ENCODE measurements at places on chromosomes 4 and X.

- peak; percentile 40 for DNase-seq
These were observed 462.6 kb downstream of the IL15 start for GRCh38 chr4:142098900-142099545.

- no peak for DNase-seq
These were observed 16.6 kb downstream of the CENPVL2 start for GRCh38 chrX:51665981-51666380.

GRCh38 chr4:172692701-172693100, 475.9 kb upstream of the GALNT7 start:
- no peak for DNase-seq

DNA sequence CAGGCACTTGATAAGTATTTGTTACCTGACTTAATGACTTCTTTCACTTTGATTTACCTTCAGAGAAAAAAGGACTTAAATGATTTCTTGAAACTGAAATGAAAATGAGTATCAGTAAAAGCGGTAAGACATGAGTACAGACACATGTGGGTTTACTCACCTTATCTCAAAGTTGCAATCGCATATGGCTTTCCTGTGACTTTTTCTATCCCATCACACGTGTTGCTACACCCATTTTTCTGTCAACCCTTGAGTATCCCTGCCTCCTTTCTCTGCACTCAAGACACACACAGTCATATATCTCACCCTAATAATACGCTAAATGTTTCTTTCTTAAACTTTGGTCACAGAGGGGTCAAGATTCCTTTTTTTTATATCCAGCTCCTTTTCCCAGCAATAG, 11.0 kb upstream of the ARHGEF38 start:
- no peak for DNase-seq

DNA sequence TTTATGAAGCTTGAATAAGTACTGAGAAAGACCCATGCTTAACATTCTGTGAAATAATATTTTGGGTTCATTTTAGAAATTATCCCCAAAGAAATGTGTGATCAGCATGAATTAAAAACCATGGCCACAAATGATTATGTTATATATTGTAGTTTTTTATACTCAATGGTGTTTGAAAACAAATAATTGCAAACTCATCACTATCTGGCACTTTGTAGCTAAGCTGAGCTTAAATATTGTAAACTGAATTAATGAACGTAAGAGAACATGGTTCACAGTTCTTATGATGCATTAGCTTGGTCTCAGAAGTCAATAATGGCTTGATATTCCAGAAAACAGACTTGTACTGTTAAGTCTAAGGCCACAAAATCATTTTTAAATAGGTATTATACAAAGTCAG, 24.6 kb upstream of the ASB5 start:
- no peak for DNase-seq

- DNase-seq, result no peak
These were observed 174.0 kb downstream of the NPFFR2 start for GRCh38 chr4:72205831-72206230.

DNA sequence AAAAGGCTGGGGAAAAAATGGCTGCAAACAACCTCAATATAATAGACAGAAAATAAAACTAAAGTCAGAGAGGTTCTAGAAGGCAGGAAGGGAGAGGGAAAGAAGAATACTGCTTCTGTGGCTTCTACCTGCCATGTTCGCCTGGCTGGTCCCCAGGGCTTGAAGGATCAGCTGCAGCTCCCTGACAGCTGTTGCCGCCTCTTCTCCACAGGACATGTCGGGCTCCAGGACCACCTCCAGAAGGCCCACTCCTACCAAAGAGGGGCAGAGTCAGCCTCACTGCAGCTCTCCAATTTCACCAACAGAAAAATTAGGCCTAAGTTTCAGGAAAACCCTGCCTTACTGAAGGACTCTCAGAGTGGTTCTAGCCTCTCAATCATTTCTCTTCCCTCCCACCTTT, 44.9 kb downstream of the GATB start:
- DNase-seq, result no peak

DNA sequence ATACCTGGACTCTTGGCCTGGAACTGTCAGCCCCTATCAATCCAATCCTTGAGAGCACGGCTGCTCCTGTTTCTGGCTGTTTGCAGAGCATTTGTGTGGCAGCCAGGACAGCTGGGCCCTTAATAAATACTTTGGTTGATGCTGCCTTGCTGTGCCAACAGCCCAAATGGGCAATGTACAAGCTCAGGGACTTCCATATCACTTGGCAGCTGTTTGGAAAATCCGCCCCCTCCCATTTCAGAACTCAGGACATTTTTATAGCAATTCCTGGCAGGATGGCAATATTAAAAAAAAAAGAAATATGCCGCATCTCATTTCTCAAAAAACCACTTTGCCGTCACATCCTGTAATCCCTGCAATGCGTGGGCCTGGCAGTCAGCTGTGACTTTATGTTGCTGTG, 218.9 kb downstream of the HS3ST1 start:
- DNase-seq, result no peak

- DNase-seq, result peak; percentile 88
These were observed 20.2 kb downstream of the WDR1 start for GRCh38 chr4:10096201-10096977.

- DNase-seq, result peak; percentile 64
These were observed 316.7 kb upstream of the IGFBP7 start for GRCh38 chr4:57426779-57427395.

DNA sequence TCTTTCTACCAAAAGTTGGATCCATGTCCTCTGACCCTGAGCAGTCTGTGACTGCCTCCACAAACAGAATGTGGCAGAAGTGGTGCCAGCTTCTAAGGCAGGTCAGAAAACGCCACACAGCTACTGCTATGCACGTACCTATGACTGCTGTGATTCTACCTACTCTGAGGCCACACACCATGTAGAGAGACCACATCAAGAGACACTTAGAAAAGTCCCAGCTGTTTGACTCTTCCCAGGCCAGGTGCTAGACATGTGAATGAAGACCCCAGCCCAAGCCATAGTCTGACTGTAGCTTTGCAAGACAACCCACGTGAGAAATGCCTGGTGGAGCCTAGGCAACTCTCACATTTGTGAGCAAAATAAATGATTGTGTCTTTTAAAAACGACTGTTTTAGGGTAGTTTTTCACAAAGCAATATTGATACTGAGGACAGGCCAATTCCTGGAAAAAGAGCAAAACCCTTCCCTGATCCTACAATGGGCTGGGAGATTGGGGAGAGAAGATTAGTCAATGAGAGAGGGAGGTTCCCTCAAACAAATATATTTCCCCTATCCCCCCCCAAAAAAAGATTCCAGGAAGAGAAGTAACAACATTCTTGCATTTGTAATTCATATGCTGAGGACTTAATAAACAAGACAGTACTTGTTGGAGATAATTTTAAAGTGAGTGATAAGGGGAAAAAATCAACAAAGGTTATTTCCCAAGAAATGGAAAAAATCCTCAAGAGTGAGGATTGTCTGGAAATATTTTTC, 33.3 kb downstream of the FRYL start:
- DNase-seq, result no peak

DNA sequence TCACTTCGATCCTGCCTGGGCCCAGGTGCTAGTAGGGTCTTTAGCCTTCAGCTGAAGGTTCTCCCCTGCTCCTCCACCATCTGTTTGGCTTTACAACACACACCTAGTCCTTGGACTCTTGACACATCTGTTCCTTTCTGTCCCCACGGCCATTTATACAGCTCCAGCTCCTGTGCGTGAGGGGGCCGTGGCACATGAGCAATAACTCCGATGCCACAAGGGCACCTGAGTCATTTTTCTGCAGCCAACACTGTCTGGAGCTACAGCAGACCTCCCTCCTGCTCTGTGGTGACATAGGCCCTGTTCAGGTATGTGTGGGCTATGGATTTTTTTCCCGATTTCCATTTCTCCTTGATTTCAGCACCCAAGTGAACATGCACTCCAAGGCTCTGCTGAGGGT, 44.7 kb upstream of the BCOR start:
- no peak for DNase-seq

DNA sequence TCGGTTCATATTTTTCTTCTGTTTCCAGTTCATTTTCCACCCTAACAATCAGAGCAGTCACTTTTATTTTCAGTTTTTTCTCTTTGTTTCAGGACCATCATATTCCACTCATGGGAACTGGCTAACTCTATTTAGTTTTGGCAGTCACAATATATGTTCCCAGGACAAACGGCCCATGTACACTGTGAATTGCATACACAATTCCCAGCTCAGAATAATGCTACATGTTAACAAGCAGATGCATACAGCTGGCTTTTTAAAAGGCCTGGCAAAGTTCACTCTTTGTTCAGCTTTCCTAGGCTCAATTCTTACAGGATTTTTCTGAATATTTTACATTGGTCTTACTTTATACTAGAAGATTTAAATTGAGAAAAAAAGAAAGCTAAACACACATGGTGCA, 224.9 kb downstream of the ANKRD50 start:
- no peak for DNase-seq

DNA sequence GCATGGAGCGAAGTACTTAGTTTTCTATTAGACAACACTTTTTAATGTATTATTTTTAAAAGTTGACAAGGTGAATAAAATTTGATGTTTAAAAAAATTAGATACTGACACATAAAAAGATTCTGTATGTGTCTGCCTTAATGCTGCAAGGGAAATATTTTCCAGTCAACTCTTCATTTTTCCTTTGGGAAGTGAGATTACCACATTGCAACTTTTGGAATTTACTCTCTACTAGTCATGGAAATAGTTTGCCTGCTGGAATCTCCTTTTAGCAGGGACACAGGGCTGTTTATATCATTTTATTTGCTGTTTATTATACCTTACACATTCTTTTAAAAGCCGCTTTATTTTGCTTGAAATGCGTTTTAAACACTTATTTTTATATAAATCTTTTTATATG, 135.1 kb downstream of the MID1 start:
- DNase-seq, result peak; percentile 43

GRCh38 chr4:87939978-87940690, 35.4 kb upstream of the SPP1 start:
- DNase-seq, result peak; percentile 43

DNA sequence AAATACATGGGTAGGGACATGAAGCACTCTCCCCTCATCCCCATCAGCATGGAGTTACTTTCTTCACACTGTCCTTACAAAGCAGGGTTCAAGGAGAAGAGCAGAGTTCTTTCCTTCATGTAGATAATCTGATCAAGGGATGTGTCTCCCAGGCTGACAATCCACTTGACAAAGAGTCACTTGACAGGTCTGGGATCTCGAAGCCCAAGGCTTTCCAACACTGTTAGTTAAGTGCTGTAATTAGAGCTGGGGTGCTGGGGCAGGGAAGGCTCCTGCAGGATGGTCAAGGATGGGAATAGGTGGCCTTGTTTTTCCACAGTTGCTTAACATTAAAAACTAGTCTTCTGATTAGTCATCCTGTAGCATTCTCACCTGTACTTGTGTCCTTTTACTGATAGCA, 38.0 kb downstream of the CCNG2 start:
- no peak for DNase-seq

DNA sequence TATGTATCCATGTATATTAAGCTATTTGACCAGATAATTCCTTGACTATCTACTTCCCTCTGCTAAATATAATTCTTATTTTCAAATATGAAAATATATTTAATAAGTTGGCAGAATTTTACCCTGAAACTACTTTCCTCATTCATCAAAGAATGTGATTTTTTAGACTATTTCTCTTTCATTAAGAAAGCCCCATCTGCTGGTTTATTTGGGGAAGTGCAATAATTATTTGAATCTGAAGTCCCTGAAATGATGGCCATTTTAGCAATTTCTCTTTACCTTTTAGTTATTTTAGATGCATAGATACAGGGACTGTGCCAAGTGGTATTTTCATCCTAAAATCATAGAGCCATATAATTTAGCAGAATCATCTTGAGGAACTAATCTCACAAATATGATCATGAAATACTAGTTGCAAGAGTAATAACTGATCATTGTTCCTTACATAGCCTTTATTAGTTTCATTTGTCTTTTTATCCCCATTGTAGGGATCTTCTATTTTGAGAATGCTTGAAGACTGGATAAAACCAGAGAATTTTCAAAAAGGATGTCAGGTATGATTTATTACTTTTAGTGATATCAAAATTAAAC, 39.0 kb downstream of the ENPEP start:
- peak; percentile 41 for DNase-seq

- no peak for DNase-seq
These were observed 2.2 kb downstream of the SORCS2 start for GRCh38 chr4:7194251-7195140.

DNA sequence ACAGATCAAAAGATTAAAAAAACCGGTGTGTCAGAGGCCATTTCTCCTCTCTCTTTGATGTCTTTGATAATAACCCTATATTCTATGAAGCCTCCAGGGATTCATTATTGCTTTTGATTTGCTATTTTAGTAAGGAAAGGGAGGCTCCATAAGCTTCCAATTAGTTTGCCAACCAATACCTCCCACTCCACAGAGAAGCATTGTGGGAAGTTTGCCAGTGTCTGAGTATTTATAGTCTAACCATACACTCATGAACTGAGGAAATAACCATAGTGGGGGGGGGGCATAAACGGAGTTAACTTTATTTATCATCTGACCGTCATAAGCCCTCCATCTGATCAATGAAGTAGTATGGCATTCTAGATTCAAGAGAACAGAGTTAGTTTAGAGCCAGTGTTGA, 1066.8 kb upstream of the PABPC4L start:
- peak; percentile 15 for DNase-seq

GRCh38 chrX:47316276-47317025, 53.9 kb upstream of the ZNF157 start:
- DNase-seq, result no peak

DNA sequence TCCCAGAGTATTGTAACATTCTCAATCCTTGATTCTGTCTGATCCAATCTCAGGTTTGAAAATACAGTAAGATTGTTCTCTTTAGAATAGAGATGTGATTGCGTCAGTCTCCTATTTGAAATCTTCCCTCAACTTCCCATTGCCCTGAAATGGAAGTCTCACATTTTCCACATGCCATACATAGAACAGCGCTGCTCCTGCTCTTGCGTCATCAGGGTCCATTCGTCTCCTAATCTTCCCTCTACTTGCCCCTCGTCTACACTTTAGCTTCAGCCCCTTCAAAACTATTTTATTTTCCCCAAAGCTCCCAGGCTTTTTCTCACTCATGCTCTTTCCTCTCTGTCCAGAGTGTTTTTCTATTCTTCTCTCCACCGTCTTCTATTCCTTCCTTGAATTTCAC, 301.7 kb upstream of the MAGEB2 start:
- DNase-seq, result no peak
